ENCODE measurements at places on chromosomes 6 and 20.

- no peak for DNase-seq
These were observed 211.9 kb downstream of the ZNF217 start for GRCh38 chr20:53381568-53382262.

GRCh38 chr20:61634376-61635145, 382.5 kb downstream of the CDH4 start:
- no peak for DNase-seq

DNA sequence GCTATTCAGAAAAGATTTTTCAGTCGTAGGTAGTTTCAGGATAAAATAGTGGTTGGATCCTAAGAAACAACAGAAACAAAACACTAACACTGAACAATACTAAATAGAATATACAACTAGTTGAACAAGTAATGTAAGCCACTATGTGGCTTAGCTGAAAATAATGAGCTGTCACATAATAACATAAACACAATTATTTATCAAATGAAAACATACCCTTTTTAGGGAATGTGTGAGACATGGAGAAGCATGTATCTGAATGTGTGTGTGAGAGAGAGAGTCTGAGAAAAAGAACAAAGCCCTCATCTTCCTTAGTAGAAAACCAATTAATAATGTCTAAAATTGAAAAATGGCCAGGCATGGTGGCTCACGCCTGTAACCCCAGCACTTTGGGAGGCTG, 122.6 kb upstream of the LOC128125822 start:
- DNase-seq: no peak

DNA sequence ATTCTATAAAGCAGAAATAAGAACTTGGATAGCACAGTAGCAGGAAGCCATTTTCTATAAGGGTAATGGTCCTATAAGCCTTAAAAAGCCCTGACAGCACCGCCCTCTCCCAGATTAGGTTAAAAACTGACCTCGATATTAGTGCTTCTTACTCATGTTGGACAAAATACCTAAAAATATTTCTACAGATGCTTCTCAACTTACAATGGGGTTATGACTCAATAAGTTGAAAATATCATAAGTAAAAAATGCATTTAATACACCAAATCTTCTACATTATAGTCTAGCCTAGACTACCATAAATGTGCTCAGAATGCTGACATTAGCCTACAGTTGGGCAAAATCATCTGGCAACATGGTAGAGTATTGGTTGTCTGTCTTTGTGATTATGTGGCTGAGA, 70.3 kb downstream of the SESN1 start:
- DNase-seq: no peak

DNA sequence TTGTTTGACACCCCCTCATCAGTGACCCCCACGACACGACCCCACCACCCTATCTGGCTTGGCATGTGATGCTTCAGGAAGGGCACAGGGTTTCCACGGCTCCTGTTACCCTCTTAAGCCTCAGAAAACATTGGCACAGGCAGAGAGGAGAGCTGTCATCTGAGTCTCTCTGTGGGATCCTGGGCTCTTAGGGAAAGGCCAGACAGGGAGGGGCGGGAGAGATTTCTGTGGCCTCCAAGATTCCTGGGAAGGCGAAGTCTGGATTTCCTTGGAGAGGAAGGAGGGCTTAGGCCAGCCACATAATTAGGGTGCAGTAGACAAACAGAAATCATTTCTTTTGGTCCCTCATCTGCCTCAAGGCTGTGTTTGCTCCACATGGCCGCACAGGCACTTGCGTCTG, 191.6 kb upstream of the SNX9 start:
- DNase-seq: no peak

DNA sequence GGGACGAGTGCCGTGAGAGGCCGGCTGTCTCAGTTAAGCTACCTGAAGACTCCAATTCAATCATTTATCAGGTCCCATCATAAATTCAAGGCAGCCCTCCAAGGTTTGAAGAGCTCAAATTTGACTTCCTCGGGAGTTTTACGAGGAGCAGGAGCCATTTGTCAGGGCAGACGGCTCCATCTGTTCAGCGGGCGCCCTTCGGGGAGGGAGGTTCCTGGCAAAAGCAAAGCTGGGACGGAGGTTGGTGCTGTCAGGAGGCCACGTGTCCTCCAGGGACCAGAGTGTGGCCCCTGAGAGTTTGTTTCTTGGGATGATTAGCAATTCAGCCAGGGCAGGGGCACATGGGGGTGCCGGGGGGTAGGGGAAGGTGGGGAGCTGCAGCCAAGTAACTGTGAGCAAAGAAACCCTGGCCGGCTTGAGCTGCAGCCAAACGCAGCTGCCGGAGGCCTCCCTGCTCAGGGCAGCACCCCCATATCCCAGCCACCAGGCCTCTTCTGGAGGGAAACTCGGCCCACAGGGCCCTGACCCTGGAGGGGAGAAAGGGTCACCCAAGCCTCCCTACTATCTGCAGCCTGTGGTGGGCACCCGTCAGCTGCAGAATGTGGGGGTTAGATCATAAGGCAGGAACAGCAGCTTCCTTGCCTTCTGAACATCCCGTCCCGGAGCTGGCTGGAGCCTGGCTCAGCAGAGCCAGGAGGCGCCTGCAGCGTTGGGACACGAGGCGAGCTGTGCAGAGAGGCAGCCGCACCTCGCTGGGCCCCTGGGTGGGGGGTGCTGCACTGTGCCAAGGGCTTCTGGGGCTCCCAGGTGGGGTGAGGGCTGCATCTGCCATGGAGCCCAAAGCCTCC, 63.6 kb upstream of the GATA5 start:
- DNase-seq: no peak

GRCh38 chr20:49785149-49785851, 27.3 kb upstream of the SLC9A8 start:
- DNase-seq: no peak

DNA sequence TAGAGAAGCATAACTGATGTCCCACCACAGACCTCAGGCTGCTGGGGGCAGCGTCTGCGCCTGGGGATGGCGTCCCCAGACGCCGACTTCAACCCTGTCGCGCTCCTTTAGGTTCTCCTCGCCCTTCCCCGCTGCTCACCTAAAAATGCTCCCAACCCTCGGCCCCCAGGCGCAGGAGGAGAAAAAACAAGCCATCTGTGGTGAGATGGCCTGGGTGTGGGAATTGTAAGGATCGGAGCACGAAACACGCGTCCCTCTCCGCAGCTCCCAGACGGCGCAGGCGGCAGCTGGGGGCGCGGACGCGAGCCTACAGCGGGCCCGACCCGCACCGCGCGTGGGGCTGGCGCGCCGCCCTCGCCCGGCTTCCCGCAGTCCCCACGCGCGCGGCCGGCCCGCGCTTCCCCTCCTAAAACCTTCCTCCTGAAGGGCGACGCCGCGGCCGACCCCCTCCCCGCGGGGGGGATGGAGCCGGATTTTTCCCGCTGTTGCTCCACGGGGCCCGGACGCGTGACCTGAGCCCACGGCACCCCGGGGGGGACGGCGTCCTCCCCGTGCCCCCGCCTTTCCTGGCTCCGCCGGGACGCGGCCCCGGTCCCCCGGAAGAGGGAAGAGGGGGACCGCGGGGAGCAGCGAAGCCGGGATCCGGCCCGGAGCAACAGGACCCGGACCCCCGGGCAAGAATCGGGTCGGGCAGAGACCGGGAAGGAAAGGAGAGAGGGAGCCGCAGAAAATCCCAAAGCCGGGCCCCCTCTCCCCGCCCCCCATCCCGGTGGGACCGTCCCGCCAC, 611 bp downstream of the EPB41L2 start:
- no peak for DNase-seq

DNA sequence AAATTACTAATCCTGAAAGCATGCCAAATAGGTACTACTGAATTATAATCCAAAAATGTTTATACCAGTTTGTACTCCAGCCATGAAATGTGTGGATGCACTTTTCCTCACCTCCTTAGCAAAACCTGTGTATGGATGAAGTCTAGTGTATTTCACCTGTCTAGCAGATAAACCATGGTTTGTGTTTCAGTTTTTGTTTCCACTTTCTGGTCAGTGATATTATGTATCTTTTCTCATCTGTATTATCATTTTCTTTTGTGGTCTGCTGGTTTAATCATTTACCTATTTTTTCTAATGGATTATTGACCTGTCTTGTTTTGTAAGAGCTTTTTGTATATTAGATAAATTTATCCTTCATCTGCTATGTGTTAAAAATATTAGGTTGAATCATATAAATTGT, 41.0 kb upstream of the TMEM217 start:
- DNase-seq: no peak

DNA sequence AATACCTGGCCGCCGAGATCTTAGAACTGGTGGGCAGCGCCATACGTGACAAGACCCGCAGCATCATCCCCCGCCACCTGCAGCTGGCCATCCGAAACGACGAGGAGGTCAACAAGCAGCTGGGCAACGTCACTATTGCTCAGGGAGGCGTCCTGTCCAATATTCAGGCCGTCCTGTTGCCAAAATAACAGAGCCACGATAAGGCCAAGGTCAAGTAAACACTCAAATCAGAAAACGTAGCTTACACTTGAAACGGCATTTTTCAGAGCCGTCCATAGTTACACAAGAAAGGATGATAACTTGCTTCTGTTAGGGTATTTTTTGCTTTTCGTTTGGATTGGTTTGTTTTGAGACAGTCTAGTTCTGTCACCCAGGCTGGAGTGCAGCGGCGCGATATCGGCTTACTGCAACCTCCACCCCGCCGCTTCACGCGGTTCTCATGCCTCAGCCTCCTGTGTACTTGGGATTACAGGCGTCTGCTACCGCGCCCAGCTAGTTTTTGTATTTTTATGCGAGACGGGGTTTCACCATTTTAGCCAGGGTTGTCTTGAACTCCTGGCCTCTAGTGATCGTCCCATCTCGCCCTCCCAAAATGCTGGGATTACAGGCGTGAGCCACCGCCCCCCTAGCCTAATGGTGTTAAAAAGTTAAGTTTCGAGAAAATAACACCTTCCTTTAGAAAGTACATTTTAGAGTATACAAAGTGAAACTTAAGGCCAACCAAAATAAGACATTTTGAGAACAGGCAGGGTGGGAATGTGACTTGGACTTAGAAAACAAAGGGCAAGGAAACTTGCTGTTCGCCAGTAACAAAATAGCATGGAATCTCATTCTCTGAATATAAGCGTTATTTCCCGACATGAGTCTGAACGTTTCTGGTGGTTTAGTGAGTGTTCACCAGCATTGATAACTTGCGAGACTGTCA, 42.8 kb upstream of the HFE start:
- no peak for DNase-seq

DNA sequence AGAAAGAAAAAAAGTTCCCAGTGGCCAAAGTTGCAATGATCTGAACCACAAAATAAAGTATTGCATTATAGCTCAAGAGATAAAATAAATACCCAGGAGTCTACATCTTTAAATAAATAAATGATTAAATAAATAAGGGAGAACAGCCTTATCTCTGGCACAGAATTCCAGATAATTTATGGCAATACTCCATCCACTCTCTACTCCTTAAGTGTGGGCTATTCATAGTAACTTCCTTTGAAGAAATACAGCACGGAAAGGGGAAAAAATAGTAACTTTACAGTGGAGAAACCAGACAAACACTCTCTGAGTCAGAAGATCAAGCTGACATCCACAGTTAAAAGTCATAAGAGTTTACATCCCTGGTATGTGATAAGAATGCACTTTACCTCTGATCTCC, 11.6 kb downstream of the AURKA start:
- no peak for DNase-seq

GRCh38 chr6:170291271-170292110, 613 bp upstream of the DLL1 start:
- no peak for DNase-seq

- no peak for DNase-seq
These were observed 27.8 kb upstream of the MYCT1 start for GRCh38 chr6:152669895-152670294.

DNA sequence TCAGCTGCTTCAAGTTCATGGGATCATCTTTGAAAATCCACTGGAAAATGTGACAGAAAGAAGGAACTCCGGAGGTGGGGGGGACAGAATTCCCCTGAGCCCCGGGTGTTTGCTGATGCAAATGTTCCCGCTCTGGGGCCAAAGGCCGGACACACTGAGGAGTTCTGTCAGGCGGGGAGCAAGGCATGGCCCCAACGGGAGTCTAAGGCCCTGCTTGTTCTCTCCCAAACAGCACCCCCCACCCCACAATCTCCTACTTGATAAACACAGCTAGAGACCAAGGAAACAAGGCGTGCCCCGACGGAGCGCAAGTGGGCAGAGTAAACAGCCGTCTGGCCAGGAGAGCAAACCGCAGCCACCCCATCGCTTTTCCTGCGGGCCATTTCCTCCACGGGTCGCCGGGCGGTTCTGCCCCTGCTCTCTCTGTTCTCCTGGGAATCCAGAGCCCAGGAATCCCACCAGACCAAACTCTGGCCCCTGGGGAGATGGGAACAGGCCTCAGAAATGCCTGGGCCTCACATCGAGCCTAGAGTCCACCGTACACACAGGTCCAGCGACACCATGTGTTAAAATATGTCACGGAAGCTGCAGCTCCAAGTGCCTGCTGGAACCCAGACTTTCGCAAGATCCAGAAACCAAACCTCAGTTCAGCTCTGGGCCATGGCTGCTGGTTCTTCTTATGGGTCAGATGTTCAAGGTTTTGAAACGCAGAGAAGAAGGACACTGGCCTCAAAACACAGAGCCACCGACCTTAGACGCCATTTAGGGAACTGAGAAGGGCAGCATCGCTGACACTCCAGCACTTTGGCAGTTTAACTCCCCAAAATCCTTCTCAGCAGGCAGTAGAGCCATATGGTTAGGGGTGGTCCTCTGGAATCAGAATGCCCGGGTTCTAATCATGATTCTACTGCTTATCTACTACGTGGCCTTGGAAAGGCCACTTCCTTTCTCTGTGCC, 104.2 kb downstream of the PREX1 start:
- no peak for DNase-seq

DNA sequence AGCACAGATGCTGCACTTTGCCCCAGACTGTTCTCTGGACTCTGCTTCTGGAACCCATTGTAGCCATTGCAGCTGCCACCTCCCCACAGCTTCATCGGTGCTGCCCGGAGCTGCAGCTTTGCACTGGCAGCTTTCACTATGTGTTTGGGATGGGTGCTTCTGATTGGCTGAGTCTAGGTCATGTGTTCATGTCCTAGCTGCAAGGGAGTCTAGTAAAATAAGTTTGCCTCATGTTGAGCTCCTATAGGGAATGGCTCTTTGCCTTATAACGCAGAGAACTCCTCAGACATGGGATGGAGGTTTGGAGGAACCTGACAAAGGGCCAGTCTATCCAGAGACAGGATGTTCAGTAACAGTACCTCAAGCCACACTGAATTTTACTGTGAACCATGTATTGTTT, 268.0 kb downstream of the BMP7 start:
- DNase-seq: no peak

DNA sequence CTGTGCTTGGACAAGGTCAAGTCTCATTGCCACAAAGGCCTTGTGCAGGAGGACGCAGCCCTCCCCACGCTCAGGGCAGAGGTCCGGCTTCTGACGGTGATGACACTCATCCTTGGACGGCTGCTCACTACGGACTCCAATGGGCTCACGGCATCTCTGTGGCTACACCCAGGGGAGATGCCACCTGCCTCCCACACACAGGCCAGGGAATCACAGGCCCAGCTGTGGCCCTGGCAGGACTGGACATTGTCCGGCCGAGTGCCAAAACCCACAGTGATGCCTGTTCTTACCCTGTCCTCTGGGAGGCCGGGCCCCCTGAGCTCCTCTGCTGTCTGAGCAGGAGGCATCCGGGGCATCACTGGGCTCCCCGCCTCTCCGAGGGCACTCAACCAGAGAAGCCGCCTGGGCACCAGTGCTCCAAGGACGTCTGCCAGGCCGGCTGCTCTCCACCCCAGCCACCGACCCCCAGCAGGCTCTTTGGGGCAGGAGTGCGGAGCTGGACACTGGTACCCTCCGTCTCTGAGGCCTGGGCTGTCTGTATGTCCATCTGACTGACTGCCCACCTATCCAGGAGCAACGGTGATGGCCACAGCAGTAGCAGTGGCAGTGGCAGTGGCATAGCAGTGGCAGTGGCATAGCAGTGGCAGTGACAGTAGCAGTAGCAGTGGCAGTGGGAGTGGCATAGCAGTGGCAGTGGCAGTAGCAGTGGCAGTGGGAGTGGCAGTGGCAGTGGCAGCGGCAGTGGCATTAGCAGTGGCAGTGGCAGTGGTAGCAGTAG, 1.9 kb downstream of the RBBP8NL start:
- no peak for DNase-seq

All from activated CD4-positive, alpha-beta T cell treated with anti-CD3 and anti-CD28 coated beads for 1 hour (primary cell).